Hippocampal formation (tissue), 2 donors: ENCODE measurements at places on chromosomes 6 and 20.

- DNase-seq: no peak
Observed at GRCh38 chr6:39263303-39264037, 34.2 kb upstream of the KCNK5 start.

GRCh38 chr6:1391800-1392309 lies 2.5 kb downstream of the FOXF2 start:
- DNase-seq: no peak

GRCh38 chr20:24863356-24863755 lies 85.7 kb upstream of the CST7 start:
- no peak for DNase-seq

DNA sequence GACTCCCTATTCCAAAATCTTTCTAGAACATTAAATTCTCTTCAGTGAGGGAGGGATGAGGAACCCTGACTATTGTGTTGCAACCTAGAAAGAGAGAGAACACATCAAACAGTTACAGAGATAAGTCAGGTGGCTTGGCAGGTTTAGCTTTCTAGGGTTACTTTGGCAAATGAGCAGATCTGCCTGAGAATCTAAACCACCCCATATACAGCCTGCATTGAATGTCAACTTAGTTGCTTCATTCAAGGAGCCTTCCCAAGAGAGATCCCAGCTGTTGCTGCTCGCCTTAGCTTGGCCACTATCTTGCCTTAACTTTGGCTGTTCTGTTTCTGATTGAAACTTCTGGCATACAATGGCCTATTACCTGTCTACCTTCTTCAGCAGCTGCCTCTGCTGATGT lies 74.7 kb upstream of the TCF21 start:
- no peak for DNase-seq

GRCh38 chr6:45104429-45104828 lies 223.7 kb upstream of the RUNX2 start:
- no peak for DNase-seq

GRCh38 chr6:41430875-41431274 lies 95.5 kb downstream of the NCR2 start:
- DNase-seq: no peak

- DNase-seq: no peak
Observed at GRCh38 chr6:73581293-73581692, 60.5 kb upstream of the EEF1A1 start.

- DNase-seq: peak; percentile 37
Observed at GRCh38 chr6:79946272-79947190, 822 bp downstream of the ELOVL4 start.

GRCh38 chr6:36130667-36131510 lies 576 bp downstream of the MAPK13 start:
- no peak for DNase-seq

DNA sequence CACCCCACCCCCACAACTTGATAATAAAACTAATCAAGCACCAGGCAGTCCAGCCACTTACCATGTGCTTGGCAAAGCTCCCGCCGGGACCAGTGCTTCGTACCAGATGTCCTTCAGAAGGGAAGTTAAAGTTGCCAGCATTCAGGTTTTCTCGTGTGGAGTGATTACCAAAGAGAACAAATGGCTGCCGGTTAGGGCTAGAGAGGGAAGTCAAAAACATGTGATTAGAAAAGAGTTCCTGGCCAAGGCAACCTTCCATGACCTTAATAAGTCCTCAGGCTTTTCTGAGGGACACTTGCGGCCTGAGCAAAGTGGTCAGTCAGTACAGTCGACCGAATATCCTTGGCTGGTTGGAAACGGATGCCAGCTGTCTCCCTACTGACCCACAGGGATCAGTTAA lies 67.0 kb downstream of the DNAAF9 start:
- peak; percentile 16 for DNase-seq

DNA sequence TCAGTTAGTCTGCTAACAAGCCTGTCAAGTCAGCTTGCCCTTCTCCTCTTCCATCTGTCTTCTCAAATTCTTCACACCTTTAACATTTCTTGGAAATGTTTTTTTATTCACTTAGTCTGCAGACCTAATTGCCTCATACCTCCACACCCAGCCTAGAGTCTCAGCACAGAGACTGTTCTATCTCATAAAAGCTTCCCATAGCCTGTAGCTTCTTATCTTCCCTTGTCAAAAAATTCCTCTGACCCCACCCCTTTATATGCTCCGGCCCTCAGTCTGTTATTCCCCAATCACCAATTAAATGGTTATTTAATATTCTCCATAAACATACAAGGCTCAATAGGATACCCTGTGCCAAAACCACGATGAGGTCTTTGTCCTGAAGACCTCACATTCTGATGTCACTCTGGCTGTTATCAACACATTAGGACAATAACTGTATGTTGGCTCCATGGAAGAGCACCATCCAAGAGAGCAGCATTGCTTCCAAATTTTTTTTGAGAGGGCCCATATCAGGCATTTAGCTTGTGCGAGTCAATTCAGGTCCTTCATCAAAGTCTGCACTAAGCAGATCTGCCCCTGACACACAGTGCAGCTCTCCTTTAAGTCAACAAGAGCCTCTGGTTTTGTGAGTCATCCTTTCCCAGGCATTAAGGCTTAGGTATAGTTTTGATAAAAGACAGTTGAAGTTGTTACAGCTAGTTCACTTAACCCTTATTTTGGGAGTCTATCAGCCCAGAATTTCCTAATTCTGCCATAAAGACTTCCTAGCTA lies 83.2 kb upstream of the TBX18 start:
- DNase-seq: no peak

- DNase-seq: no peak
Observed at GRCh38 chr6:106539936-106540335, 89.4 kb downstream of the RTN4IP1 start.

DNA sequence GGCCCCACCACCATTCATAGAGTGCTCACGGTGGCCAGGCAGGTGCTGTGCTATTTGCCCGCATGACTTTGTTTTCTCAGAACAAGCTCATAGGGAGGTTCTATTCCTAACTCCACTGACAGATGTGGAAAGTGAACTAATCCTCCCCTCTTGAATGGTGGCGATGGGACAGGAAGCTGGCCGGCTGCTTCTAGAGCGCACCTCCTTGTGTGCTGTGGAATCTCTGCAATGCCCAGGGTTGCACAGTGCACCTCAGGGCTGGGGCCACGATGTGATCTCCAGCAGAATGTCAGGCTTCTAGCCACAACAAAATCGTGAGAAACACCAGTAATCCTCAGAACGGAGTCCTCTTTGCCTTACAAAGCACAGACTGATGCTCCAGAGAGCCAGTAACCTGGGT lies 53.8 kb upstream of the SLC22A23 start:
- no peak for DNase-seq

GRCh38 chr6:142292166-142292924 lies 9.5 kb upstream of the ADGRG6 start:
- DNase-seq: no peak

DNA sequence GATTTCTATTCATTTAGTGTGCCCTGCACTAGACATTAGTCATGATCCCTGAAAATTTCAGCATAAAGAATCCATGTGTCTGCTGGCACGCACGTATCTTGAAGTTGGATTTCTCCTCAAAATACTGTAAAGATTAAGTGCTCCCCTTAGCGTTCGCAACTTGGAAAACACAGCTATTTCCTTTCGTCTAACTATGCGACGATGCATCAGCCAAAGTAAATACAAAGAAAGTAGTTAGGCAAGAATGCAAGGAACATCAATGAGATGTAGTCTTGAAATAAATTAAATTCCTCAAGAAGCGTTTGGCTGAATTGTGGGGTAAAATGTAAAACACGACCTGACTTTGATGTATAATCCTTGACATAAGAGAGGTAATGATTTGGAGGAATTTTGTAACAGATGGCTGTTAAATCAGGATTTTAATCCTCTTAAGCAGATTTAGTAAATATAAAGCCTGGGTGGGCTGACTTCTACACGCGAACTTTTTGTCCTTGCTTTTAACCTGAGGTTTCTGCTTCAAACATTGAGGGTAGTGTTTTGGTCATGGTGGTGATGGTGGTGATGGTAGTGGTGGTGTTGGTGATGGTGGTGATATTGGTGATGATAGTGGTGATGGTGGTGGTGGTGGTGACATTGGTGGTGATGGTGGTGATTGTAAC lies 88.2 kb downstream of the FOXF2 start:
- no peak for DNase-seq

GRCh38 chr20:23092861-23093495 lies 6.9 kb upstream of the CD93 start:
- DNase-seq: no peak

DNA sequence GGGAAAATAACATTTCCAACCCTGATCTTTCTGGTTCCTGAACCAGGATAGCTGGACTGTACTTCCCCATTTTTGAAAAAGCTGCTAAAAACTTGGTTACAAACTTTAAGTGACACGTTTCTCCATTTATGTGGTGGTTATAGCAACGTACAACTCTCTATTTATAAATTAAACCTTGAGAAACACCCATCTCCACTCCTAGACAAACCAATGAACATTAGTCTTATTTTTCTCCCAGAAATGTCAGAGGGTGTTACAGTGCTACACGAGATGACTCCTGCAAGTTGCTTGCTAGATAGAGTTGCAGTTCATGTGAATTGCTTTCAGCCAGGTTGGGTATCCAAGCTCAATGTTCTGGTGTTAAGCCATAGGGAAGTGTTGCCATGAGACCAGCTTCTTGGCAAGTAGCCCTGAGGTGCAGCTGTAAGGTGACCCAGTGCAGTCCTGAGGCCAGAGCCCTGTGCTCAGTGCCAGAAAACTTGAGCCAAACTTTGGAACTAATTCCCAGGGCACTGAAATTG lies 51.3 kb upstream of the REV3L start:
- DNase-seq: peak; percentile 47

DNA sequence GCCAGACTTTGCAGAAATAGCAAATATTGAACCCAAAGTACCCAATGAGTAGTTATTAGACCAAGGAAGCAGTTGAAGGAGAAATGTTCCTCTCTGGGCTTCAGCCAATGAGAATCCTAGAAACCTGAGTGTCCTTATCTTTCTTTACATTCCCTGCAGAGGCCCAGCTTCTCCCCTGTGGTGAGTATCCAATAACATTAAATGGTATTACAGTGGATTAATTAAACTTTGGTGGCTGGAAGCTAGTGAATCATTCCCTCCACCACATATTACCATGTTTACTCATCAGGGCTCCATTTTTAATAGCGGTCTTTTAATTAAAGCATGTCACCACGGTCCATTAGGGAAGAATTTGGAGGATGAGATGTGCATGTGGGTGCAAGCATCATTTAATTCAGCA lies 74.0 kb downstream of the UNC5CL start:
- DNase-seq: no peak

DNA sequence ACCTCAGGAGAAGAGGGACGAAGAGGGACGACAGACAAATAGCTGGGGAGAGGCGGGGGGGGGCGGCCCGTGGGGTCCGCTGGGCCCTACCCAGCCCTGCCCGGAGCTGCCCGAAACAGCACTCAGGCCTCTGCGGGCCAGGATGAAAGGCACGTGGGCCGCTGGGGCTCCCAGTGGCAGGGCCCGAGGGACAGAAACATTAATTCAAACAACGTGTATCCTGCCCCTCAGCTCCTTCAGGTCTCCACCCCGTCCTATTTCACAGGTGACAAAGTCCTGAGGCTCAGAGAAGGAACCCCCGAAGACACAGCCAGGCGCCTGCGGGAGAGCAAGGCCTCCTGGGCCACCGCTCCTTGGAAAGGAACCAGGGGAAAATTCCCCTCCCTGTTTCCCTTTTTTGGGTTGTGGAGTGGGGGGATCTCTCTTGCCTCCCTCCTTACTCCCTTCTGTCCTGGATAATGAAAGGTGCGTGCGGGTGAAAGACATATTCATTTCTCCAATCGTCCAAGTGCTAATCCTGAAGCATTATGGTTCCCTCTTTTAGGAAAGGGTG lies 93.3 kb downstream of the RNASET2 start:
- DNase-seq: no peak

- DNase-seq: peak; percentile 44
Observed at GRCh38 chr20:36154700-36155628, at the start of gene EPB41L1. EPB41L1 (plus strand) TSS chr20:36154740; CDS start chr20:36173778, 19,038 bp downstream.

- no peak for DNase-seq
Observed at GRCh38 chr6:69340196-69340595, 456.6 kb downstream of the LMBRD1 start.

GRCh38 chr6:128606611-128607010 lies 86.2 kb upstream of the PTPRK start:
- DNase-seq: no peak

- no peak for DNase-seq
Observed at GRCh38 chr6:121748376-121748775, 312.9 kb downstream of the GJA1 start.

- no peak for DNase-seq
Observed at GRCh38 chr20:47038566-47039560, 144.2 kb downstream of the EYA2 start.

DNA sequence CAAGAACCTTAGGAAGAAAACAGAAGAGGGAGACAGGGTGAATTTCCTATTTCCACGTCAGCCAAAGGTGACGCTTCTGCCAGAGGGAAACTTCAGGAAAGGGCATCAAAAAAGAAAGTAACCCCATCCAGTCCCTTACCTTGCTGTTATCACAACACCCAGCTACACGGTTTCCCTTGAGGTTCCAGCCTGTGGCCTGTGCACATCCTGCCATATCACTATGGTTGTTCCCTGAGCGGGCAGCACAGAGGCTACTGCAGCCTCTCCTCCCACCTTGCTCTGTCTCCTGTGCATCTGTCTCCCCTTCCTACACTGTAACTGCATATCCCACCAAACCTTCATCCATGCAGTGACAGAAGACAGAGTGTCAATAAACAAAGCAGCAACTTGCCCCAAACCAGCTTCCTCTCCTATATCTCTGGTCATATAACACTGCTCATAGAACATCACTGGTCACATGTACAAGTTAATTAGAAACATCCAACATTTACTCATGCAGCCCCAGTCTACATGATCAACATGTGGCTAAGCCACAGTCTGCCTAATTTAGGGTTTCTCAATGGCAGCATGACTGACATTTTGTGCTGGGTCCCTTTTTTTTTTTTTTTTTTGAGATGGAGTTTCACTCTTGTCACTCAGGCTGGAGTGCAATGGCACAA lies 54.7 kb downstream of the GFOD1 start:
- no peak for DNase-seq

DNA sequence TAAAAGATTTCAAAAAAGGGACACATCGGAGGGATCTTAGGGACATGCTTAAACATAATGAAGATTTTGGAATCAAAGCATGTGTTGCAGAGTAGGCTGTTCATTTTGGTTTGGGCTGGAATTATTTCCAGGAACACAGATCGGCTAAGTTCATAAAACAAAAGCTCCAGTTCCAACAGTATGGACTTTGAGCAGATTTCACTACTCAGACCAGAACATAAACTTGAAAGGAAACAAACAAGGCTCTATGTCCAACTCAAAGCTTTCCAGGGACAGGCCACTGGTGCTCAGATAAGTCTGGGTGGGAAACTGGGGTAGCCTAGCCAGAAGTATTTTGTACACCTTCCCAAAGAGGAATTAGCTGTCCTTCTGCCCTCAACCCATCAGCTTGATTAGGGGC lies 51.2 kb upstream of the GMPR start:
- no peak for DNase-seq
